ENCODE measurements at places on chromosomes 6 and 20.

- peak; percentile 62 for DNase-seq
Measured at GRCh38 chr6:129903082-129903481, 42.0 kb upstream of the TMEM244 start.

DNA sequence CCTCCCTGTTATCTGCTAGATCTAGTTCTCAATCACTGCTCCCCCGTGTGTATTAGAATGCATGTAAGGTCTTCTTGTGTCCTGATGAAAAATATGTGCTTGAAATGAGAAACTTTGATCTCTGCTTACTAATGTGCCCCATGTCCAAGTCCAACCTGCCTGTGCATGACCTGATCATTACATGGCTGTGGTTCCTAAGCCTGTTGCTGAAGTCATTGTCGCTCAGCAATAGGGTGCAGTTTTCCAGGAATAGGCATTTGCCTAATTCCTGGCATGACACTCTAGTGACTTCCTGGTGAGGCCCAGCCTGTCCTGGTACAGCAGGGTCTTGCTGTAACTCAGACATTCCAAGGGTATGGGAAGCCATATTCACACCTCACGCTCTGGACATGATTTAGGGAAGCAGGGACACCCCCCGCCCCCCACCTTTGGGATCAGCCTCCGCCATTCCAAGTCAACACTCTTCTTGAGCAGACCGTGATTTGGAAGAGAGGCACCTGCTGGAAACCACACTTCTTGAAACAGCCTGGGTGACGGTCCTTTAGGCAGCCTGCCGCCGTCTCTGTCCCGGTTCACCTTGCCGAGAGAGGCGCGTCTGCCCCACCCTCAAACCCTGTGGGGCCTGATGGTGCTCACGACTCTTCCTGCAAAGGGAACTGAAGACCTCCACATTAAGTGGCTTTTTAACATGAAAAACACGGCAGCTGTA lies 73.4 kb downstream of the PTPN1 start:
- DNase-seq: no peak

GRCh38 chr20:10308652-10309051 lies 90.0 kb downstream of the SNAP25 start:
- no peak for DNase-seq

DNA sequence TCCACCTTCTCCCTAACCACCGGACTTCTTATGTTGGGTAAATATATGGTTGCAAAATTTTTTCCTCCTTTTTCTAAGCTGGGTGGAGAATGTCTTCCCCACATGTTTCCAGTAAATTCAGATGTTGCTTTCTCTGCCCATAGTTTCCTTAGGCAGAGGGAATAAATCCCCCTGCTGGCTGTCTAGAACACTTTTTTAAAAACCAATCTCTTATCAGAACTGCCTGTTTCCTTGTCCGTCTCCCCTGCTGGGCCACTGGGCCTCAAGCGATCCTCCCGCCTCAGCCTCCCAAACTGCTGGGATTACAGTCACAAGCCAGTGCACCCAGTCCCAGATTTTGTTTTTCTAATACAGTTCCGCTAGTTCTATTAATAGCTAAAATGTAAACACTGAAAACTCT lies 9.9 kb upstream of the WFDC2 start:
- DNase-seq: peak; percentile 18

GRCh38 chr6:5998711-5999687 lies 7.7 kb downstream of the NRN1 start:
- no peak for DNase-seq

DNA sequence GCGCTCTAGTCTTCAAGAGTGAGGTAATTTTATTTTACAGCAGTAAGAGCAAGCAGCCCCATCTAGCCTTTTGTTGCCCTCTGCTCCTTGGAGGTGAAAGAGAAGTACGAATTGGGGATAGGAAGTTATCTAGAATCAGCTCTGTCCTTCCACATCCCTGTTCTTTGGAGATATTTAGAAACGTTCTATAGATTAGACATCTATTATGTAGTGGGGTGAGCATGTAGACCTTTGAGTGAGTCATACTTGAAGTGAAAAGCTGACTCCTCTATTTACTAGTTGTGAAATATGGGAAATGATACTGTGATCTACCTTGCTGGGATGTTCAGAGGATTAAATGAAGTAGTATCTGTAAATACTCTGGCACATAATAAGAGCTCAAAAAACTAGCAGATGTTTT lies 36.0 kb upstream of the SLC35D3 start:
- DNase-seq: peak; percentile 56

All from choroid plexus epithelial cell (primary cell).